ENCODE measurements at places on chromosomes 4 and X. TPM values are rescaled to one million over a fixed set of nuclear protein-coding genes. Genes with fewer than 3 reads are reported as not detected.
A peak's percentile ranks its signal among the peaks of the same experiment; 100 is the strongest.

DNA sequence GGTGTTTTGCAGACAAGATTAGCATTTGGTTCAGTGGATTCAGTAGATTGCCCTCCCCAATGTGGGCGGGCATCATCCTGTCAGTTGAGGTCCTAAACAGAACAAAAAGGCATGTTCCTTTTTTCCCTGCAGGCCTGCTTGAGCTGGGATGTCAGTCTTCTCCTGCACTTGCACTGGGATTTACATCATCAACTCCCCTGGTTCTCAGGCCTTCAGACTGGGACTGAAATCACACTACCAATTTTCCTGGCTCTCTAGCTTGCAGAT is 278.9 kb upstream of the FTHL17 start:
- H3K4me1 ChIP-seq: peaks cover 6% of the 10 kb centered on the region
- no peak for DNase-seq
- no peaks in the 10 kb centered on the region for H3K27me3 ChIP-seq
- no peak overlapping the region for H3K27ac ChIP-seq
- no peak overlapping the region for H3K4me3 ChIP-seq
- no peaks in the 10 kb centered on the region for H3K36me3 ChIP-seq

NWD2 gene
- total RNA-seq: 0.05 TPM

USP17L5 gene
- not detected for total RNA-seq

- H3K27me3 ChIP-seq: no peaks in the 10 kb centered on the region
- H3K4me1 ChIP-seq: no peaks in the 10 kb centered on the region
- DNase-seq: no peak
Measured at GRCh38 chrX:40460926-40461325, 119.8 kb upstream of the ATP6AP2 start.

PRDM8 gene
- total RNA-seq: 0.38 TPM

DNA sequence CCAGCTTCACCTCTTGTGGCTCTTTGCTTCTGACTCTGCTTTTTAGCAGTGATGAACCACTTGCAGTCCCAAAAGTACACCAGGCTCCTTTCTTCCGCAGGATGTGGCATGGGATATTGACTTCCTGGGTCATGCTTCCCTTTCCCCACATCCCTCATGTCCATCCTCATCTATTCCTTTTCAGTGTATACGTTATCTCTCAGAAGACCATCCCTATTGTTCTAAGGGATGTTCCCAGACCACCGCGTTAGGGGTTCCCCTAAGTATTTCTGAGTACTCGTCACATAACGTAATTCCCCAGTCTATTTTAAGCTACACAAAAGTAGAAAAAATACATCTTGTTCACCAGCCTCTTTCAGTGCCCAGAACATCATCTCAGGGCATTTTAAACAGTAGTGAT is 71.1 kb upstream of the NLGN4X start:
- no peak overlapping the region for H3K4me3 ChIP-seq
- H3K4me1 ChIP-seq: no peaks in the 10 kb centered on the region
- no peaks in the 10 kb centered on the region for H3K36me3 ChIP-seq
- no peak overlapping the region for H3K27ac ChIP-seq

CDKL2 gene
- 3.0 TPM for total RNA-seq

- H3K27ac ChIP-seq: no peak overlapping the region
- no peaks in the 10 kb centered on the region for H3K27me3 ChIP-seq
- no peaks in the 10 kb centered on the region for H3K4me1 ChIP-seq
Measured at GRCh38 chr4:47373709-47374108, 89.8 kb downstream of the COMMD8 start.

DNA sequence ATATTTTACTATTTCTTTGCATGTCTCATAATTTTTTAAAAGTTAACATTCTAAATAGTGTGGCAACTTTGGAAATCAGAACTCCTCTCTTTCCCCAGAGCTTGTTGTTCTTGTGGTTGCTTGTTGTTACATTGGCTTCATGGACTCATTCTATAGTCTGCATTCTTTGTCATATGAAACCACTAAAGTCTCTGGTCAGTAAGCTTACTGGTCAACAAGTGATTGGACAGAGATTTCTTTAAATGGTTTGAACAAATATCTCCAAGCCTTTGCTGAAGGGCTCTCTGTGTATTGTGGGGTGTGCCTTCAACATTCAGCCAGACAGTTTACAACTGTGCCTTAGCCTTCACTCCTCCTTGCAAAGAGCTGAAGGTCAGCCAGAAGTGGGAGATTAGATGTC is 147.2 kb downstream of the OPHN1 start:
- H3K27ac ChIP-seq: no peak overlapping the region
- H3K36me3 ChIP-seq: peaks cover 1% of the 10 kb centered on the region
- H3K4me3 ChIP-seq: no peak overlapping the region
- no peak for DNase-seq

GRCh38 chr4:23015821-23016220 is 323.1 kb downstream of the GBA3 start:
- H3K36me3 ChIP-seq: no peaks in the 10 kb centered on the region
- no peak overlapping the region for H3K4me3 ChIP-seq
- peaks cover 3% of the 10 kb centered on the region for H3K4me1 ChIP-seq
- no peaks in the 10 kb centered on the region for H3K27me3 ChIP-seq
- no peak for DNase-seq

GRCh38 chrX:45622538-45622937 is 421.9 kb upstream of the DIPK2B start:
- no peak overlapping the region for H3K4me3 ChIP-seq
- no peaks in the 10 kb centered on the region for H3K36me3 ChIP-seq
- H3K27ac ChIP-seq: no peak overlapping the region
- DNase-seq: no peak
- H3K4me1 ChIP-seq: peaks cover 2% of the 10 kb centered on the region

DNA sequence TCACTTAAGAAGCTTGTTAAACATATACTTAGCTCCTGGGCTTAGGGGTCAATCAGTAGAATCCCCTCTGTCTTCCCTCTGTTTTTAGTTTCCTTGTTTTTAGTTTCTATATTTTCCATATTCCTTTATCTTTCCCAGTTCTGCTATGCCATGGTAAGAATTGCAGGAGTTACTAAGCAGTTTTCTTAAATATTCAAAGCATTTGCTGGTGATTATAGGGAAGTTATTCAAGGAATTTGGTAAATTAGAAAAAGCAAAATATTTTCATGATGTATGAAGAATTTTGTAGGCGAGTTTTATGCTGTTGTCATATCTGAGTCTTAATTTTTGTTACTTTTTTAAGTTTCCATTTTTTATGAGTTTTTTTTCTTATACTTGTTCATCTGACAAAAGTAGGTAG is 91.6 kb upstream of the NUDT6 start:
- H3K36me3 ChIP-seq: peaks cover 15% of the 10 kb centered on the region
- H3K4me3 ChIP-seq: no peak overlapping the region

GRCh38 chr4:70721747-70722146 is at the start of gene RUFY3:
Gene RUFY3, plus strand, starts transcription at chr4:70721964. Its CDS starts 610 bp downstream, at chr4:70722574.
- no peak within 1 kb of the TSS for H3K4me3 ChIP-seq
- H3K27me3 ChIP-seq: no peaks in the 10 kb centered on the region
- DNase-seq: no peak
- H3K27ac ChIP-seq: peak within 1 kb of the TSS; percentile 75
- peaks cover 19% of the 10 kb centered on the region for H3K4me1 ChIP-seq

DNA sequence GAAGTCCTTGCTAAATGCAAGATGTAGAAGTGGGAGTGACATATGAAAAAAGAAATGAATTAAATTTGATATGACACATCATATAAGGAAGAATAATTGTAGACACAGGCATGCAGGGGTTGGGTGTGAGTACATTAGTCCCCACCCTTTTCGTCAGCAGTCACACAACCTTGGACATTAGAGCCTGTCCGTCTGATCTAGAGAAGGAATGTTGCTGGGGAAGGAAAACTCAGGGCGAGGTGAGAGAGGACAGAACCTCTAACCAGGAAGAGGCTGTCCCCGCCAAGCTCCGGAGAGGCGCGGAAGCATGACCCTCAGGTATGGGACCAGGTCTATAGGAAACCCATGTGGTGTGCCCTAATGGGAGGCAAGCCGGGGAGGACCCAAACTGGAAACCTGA is 102.1 kb downstream of the RELL1 start:
- no peak overlapping the region for H3K4me3 ChIP-seq
- peaks cover 12% of the 10 kb centered on the region for H3K36me3 ChIP-seq
- peak overlapping the region; percentile 47 for H3K27ac ChIP-seq
- H3K27me3 ChIP-seq: no peaks in the 10 kb centered on the region

- H3K36me3 ChIP-seq: peaks cover 4% of the 10 kb centered on the region
- no peak overlapping the region for H3K27ac ChIP-seq
- H3K4me3 ChIP-seq: no peak overlapping the region
- no peaks in the 10 kb centered on the region for H3K4me1 ChIP-seq
Measured at GRCh38 chrX:153703036-153703370, 15.3 kb downstream of the SLC6A8 start.

DNA sequence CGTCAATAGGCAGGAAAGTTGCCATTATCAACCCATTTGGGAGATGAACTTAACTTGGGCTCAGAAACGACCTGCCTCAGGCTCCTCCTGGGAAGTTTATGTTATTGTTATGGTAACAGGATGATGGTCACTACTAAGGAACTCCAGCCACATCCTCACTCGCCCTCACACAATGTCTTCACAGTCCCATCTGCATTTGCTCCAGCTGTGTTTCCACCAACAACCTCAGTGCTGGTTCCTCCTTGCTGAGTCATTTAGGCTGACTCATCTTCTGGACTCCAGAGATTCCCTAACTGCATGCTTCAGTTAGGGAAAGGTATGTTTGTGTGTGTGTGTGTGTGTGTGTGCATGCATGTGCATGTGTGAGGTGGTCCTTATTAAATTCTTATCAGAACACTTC is 293.4 kb upstream of the BOD1L1 start:
- DNase-seq: no peak
- peak overlapping the region; percentile 14 for H3K27ac ChIP-seq
- no peak overlapping the region for H3K4me3 ChIP-seq
- no peaks in the 10 kb centered on the region for H3K36me3 ChIP-seq
- peaks cover 2% of the 10 kb centered on the region for H3K4me1 ChIP-seq

RASGEF1B gene
- 10.2 TPM for total RNA-seq

- no peaks in the 10 kb centered on the region for H3K36me3 ChIP-seq
- H3K4me3 ChIP-seq: peak overlapping the region; percentile 3
- no peak for DNase-seq
- no peaks in the 10 kb centered on the region for H3K27me3 ChIP-seq
- peaks cover 45% of the 10 kb centered on the region for H3K4me1 ChIP-seq
- peak overlapping the region; percentile 66 for H3K27ac ChIP-seq
Measured at GRCh38 chr4:140047017-140047640, 106.9 kb downstream of the MAML3 start.

MAGEB18 gene
- not detected for total RNA-seq

DNA sequence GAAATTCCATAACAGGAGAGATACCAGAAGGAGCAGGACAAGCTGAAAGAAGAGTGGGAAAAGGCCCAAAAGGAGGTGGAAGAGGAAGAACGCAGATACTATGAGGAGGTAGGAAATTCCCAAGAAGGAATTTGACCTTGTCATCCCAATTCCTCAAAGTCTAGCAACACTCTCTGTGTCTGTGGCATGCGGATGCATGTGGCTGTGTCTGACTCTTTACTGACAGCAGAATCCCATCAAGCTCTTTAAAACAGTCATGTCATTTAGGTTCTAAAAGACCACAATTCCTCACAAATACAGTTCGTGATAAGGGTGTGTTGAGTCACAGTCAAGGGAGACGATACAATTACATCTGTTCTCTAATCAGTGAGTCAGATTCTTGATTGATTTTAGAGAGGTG is 68.5 kb downstream of the PHOX2B start:
- no peaks in the 10 kb centered on the region for H3K36me3 ChIP-seq
- DNase-seq: no peak
- no peak overlapping the region for H3K4me3 ChIP-seq
- no peaks in the 10 kb centered on the region for H3K4me1 ChIP-seq
- H3K27ac ChIP-seq: no peak overlapping the region

- no peaks in the 10 kb centered on the region for H3K27me3 ChIP-seq
- DNase-seq: no peak
- H3K36me3 ChIP-seq: no peaks in the 10 kb centered on the region
- no peak overlapping the region for H3K27ac ChIP-seq
- no peak overlapping the region for H3K4me3 ChIP-seq
Measured at GRCh38 chr4:13498469-13498868, 14.3 kb upstream of the RAB28 start.

DNA sequence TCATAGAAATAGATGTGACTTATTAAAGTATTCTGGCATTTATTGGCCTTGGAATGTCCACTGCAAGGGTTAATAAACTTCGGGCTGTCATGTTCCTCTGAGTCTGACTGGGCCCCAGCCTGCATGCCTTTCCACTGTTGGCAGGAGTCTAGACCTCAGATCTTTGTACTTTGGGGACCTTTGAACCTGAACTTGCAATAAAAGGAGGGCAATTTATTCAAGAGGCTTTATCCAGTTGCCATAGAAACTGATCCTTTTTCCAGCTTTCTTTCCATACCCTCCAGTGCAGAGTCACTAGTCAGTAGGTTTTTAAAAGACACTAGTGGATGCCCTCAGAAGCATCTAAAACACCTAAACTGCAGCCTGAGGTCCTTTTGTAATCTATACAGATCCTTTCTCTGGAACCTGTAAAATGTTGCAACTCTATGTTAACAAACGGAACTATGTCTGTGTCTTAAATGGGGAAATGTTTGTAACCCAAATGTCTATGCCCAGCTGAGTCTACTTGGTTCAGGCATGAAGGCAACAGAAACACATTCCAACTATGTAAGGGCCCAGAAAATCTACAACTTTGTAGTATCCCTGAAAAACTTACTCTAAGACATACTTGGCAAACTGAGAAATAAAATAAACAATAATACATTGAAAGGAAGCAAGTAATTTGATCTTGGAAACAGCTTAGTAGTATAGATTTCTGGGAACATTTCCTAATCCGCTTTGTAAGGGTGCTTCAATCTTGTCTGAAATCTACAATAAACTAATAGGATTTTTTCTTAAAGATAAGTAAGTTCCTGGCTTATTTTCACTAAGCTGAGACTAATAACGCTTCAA is 41.5 kb downstream of the SOWAHB start:
- H3K4me3 ChIP-seq: peak overlapping the region; percentile 44
- no peaks in the 10 kb centered on the region for H3K36me3 ChIP-seq
- peaks cover 55% of the 10 kb centered on the region for H3K4me1 ChIP-seq
- no peaks in the 10 kb centered on the region for H3K27me3 ChIP-seq
- no peak for DNase-seq
- H3K27ac ChIP-seq: peak overlapping the region; percentile 91

DNA sequence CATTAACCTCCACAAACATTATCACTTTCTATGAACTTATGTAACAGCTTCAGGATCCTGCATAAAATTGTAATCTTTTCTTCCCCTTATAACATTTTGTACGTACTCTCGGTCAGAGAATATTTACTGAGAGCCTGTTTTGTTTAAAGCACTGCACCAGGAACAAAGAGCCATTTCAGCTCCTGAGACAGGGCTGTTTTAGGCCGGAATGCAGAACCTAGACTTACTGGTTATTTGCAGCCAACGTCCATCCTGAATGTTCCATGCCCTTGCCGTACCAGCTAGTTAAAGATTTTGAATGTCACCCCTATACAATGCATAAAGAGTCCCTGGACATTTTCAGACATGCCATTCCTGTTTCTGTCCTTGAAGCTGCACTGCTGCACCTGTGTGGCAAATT is 248.8 kb downstream of the PCDH7 start:
- peak overlapping the region; percentile 30 for H3K27ac ChIP-seq
- no peak overlapping the region for H3K4me3 ChIP-seq
- H3K36me3 ChIP-seq: no peaks in the 10 kb centered on the region
- no peaks in the 10 kb centered on the region for H3K27me3 ChIP-seq

TASL gene
- total RNA-seq: not detected
